ENCODE measurements at places on chromosomes 5 and 9.

GRCh38 chr5:179176571-179177230 lies 116.5 kb downstream of the ZNF354C start:
- no peak for DNase-seq

GRCh38 chr9:1267141-1267570 lies 217.0 kb downstream of the DMRT2 start:
- DNase-seq: no peak

- DNase-seq: no peak
Measured at GRCh38 chr9:71928376-71928775, 16.9 kb downstream of the C9orf85 start.

DNA sequence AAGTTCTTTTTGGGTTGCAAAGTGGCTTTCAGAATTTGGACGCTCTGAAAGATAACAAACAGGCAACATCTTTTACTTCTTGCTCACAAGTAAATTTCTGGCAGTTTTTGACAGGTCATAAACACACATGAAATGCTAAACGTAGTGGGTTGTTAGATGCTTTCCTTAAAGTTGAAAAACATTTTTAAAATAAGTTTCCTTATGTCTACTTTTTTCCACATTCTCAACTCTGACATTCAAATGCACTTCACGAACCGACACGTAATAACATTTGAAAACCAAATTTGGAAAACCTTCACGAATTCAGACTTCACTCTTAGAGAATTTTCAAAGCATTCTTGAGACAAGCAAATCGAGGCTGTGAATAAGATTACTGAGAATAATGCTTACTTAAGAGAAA lies 26.9 kb downstream of the MTX3 start:
- DNase-seq: no peak

DNA sequence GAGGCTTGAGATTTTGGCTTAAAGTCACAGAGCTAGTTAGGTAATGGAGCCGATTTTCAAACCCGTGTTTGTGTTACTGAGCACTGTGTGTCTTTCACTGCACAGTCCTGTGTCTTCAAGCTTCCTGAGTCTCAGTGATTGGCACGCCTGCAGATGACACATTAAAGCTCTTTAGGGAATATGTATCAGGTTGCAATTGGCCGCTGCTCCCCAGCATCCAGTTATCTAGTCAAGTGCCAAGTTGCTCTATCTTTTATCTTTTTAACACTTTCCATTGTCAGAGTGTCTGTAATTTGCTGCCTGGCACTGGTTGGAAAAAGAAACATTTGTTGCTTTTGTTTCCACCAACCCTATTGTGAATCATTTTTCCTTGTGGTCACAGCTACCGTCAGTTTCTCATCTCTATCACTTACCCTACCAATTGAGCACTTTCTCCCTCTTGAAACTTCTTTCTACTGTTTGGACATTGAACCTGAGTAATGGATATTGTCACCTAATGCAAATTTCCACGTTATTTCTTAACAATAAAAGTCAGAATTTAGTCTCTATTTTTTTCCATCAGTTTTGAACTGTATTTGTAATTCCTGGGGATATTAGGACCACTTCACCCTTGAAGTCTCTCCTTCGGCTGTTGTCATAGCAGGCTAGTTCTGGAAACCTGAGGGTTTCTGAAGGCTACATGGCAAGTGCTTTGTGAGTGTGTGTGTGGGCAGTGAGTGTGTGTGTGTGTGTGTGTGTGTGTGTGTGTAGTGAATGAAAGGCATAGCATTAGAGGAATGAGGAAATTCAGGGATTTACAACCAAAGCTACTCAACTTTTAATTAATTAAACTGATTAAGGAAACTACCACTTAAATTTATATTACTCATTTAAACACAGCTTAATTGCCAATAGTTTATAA lies 274.3 kb downstream of the ISL1 start:
- no peak for DNase-seq

DNA sequence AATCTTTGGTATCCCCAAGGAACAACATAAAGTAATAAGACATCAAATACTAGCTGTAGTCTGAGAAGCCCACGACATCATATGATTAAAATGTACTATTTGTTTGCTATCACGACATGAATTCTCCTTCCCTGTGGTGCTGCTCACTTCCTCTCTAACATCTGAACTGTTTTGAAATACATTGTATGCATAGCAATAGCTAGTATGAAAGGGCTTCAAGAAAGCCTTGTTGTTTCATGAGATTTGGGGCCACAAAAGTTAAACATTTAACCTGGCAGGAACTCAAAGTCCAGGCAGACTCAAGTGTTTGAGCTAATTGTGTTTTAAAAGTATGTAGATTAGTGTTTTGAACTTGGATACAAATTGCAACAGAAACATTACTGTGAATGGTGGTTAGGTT lies 237.4 kb upstream of the PTGER4 start:
- DNase-seq: no peak

- DNase-seq: no peak
Measured at GRCh38 chr5:125160787-125161502, 414.5 kb upstream of the ZNF608 start.

All from stimulated activated CD4-positive, alpha-beta T cell treated with anti-CD3 and anti-CD28 coated beads, TNF-alpha, amount 100 ng/mL, for 1 hour (primary cell).